ENCODE measurements at places on chromosomes 6 and 20.
A peak's percentile ranks its signal among the peaks of the same experiment; 100 is the strongest.

DNA sequence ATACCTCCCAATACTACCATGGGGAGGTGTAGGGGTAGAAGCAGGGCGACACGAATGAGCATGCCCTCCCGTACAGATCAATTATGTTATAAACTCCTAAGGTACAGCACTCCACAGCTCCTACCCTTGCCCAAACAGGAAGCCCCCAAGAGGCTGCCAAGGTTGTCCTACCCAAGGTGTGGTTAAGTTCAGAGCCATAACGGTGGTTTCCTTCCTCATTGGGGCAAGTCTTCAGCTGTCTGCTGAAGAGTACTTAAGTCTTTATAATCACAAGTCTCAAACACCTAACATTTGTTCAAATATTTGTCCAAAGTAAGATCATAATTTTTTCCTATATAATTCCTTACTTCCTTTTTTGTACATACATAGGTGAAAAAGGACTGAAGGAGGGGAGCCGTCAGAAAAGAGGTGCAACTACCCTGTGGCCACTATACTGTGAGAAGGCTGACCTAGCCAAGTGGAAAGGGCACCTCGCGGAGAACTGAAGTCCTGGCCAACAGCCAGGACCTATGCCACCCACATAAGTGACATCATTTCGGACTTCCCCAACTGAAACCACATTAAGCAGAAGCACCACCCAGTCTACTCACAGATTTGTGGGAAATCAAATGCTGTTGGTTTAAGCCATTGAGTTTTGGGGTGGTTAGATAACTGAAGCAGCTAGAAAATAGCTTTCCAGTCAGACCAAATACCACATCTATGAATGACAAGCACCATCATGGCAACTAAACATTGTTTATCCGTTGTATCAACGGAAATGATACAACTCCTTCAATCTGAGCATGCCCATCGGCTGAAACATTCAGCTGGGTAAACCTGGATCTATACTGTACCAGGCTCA, 2.9 kb upstream of the RAB22A start:
- peak; percentile 37 for DNase-seq
- H3K27me3 ChIP-seq = no peaks in the 10 kb centered on the region
- no peak overlapping the region for H3K4me3 ChIP-seq

- no peaks in the 10 kb centered on the region for H3K36me3 ChIP-seq
- H3K27me3 ChIP-seq = no peaks in the 10 kb centered on the region
- no peak overlapping the region for H3K4me3 ChIP-seq
- peaks cover 89% of the 10 kb centered on the region for H3K4me1 ChIP-seq
- DNase-seq = no peak
Measured at GRCh38 chr6:137740091-137740755, 126.8 kb upstream of the TNFAIP3 start.

DNA sequence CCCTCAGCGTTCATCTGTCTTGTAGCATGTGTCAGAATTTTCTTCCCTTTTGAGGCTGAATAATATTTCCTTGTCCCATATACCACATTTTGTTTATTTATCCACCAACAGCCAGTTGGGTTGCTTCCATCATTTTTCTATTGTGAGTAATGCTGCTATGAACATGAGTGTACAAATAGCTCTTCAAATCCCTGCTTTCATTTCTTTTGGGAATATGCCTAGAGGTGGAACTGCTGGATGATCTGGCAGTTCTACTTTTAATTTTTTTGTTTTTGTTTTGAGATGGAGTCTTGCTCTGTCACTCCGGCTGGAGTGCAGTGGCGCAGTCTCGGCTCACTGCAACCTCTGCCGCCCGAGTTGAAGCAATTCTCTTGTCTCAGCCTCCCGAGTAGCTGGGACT, 64.7 kb downstream of the SASH1 start:
- H3K4me1 ChIP-seq = no peaks in the 10 kb centered on the region
- H3K27ac ChIP-seq = no peak overlapping the region
- no peak overlapping the region for H3K4me3 ChIP-seq
- H3K27me3 ChIP-seq = peaks cover 10% of the 10 kb centered on the region
- DNase-seq = no peak

DNA sequence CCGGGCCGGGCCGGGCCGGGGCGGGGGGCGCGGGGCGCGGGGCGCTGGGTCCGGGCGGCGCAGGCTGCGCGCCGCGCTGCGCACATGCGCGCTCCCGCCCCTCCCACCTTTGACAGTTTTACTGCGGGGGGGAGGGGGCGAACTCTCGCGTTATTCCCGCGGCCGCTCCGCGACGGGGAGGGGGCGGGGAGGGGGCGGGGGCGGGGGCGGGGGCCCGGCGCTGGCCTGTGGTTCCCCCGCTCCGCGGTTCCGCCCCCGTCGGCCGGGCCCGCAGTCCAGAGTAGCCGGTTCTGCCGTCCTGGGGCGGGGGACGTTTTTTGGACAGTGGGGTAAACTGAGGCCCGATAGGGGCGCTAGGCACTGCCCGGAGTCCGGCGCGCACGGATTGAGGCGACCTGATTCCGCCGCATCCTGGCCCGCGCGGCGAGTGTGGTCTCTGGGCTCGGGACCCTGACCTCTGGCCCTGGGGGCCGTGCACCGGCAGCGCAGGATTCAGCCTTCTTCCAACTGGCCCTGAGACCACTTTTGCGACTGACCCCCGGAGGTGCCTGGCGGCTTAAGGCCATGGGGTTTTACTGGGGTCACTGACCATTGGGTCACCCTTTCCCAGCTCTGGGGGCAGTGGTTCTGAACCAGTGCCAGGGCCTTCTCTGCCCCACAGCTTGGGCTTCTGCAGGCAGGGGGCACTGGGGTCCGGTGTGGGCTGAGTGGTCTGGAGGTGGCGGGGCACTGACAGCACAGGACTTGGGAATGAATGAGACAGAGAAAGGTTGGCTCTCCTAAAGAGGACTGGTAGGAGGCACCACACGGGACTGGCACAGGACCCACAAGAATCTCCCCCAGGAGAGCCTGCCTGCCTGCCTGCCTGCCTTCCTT, at the start of gene ZNF512B:
Gene ZNF512B, minus strand, starts transcription at position 93 of the 876 bp plus-strand sequence. CDS start 1,980 bp downstream, outside the sequence.
- H3K27me3 ChIP-seq = no peaks in the 10 kb centered on the region
- peaks cover 46% of the 10 kb centered on the region for H3K36me3 ChIP-seq
- H3K4me1 ChIP-seq = peaks cover 19% of the 10 kb centered on the region
- DNase-seq = peak; percentile 84
- H3K27ac ChIP-seq = peak within 1 kb of the TSS; percentile 87
- peak within 1 kb of the TSS; percentile 73 for H3K4me3 ChIP-seq

- H3K27ac ChIP-seq = no peak overlapping the region
- H3K4me1 ChIP-seq = no peaks in the 10 kb centered on the region
- H3K4me3 ChIP-seq = no peak overlapping the region
- no peak for DNase-seq
- H3K27me3 ChIP-seq = no peaks in the 10 kb centered on the region
- no peaks in the 10 kb centered on the region for H3K36me3 ChIP-seq
Measured at GRCh38 chr6:80550281-80550680, 443.8 kb downstream of the BCKDHB start.

- H3K4me1 ChIP-seq = no peaks in the 10 kb centered on the region
- DNase-seq = no peak
- H3K27ac ChIP-seq = no peak overlapping the region
- no peaks in the 10 kb centered on the region for H3K27me3 ChIP-seq
- H3K36me3 ChIP-seq = no peaks in the 10 kb centered on the region
- H3K4me3 ChIP-seq = no peak overlapping the region
Measured at GRCh38 chr6:39378960-39379425, 56.5 kb upstream of the KCNK16 start.

DNA sequence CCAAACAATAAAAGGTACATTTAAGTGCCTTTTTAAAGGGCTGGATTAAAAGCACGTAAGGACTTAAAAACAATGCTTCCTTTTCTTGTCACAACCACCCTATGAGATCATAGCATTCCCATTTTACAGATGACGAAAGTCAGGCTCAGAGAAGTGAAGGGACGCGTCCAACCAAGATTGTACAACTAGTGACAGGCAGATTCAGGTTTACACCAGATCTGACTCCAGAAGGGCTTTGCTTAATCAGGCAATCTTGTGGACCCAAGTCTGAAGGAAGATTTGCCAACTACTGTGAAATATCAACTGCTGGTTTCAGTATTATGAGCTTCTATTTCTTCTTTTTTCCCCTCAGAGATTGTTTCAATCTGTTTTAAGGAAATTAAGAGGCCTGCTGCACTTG, 877 bp downstream of the ENPP4 start:
- peaks cover 21% of the 10 kb centered on the region for H3K4me1 ChIP-seq
- H3K4me3 ChIP-seq = peak overlapping the region; percentile 36
- no peaks in the 10 kb centered on the region for H3K36me3 ChIP-seq
- DNase-seq = no peak
- no peaks in the 10 kb centered on the region for H3K27me3 ChIP-seq

DNA sequence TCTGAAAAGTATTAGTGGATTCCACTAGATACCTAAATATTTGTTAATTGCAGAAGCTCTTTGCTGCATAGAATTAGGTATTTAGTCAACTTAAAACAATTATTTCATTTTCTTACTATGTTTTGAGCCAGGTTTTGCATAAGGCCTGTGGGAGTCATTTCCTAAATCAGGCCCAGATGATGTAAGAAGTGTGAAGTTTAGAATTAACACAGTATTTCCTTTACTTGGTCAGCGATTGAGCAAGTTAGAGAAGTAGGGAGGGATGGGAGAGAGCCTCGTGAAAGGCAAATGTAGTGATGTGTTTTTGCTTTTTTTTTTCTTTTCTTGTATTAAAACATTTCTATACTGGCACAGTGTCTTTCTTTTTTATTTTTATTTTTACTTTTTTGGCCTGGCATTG, 711.1 kb downstream of the HDGFL1 start:
- H3K36me3 ChIP-seq = no peaks in the 10 kb centered on the region
- H3K27ac ChIP-seq = no peak overlapping the region
- no peak overlapping the region for H3K4me3 ChIP-seq
- no peak for DNase-seq
- no peaks in the 10 kb centered on the region for H3K27me3 ChIP-seq

- H3K36me3 ChIP-seq = peaks cover 16% of the 10 kb centered on the region
- peaks cover 24% of the 10 kb centered on the region for H3K4me1 ChIP-seq
- DNase-seq = peak; percentile 88
- peak within 1 kb of the TSS; percentile 63 for H3K27ac ChIP-seq
- no peaks in the 10 kb centered on the region for H3K27me3 ChIP-seq
- peak within 1 kb of the TSS; percentile 43 for H3K4me3 ChIP-seq
Measured at GRCh38 chr6:35452183-35453090, at the start of gene FANCE. Gene FANCE (plus strand): TSS chr6:35452338. CDS start chr6:35452546, 208 bp downstream.

- H3K4me1 ChIP-seq = no peaks in the 10 kb centered on the region
- no peak overlapping the region for H3K27ac ChIP-seq
- H3K4me3 ChIP-seq = no peak overlapping the region
Measured at GRCh38 chr6:130760006-130760405, 67.2 kb upstream of the SMLR1 start.

GRCh38 chr6:75020971-75021370, 184.9 kb downstream of the COL12A1 start:
- H3K27ac ChIP-seq = no peak overlapping the region
- no peaks in the 10 kb centered on the region for H3K27me3 ChIP-seq
- no peak for DNase-seq
- no peak overlapping the region for H3K4me3 ChIP-seq

DNA sequence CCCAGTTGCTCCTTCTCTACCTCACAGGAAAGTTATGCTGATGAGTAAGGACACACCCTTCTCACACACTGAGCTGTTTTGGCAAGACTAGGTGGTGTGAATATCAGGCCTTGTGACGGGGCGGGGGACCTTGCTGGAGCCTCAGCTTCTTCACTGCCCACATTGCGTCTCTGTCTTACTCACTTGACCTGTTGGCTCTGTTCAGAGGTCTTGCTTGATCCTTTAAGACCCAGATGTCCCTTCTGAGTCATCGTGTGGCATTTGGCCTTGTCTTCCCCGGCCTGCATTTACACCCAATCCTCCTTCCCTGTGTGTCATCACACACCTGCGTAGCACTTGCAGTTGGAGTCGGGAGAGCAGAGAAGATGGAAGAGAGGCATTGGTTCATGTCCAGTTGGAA, 8.3 kb upstream of the PRND start:
- no peaks in the 10 kb centered on the region for H3K36me3 ChIP-seq
- no peak for DNase-seq
- H3K4me3 ChIP-seq = no peak overlapping the region
- H3K27ac ChIP-seq = no peak overlapping the region
- peaks cover 6% of the 10 kb centered on the region for H3K4me1 ChIP-seq

GRCh38 chr6:168045706-168046620, 33.0 kb downstream of the FRMD1 start:
- H3K4me1 ChIP-seq = no peaks in the 10 kb centered on the region
- no peaks in the 10 kb centered on the region for H3K36me3 ChIP-seq
- no peak for DNase-seq
- no peak overlapping the region for H3K27ac ChIP-seq
- H3K27me3 ChIP-seq = no peaks in the 10 kb centered on the region
- no peak overlapping the region for H3K4me3 ChIP-seq

- H3K27ac ChIP-seq = no peak overlapping the region
- peaks cover 24% of the 10 kb centered on the region for H3K36me3 ChIP-seq
- DNase-seq = no peak
- H3K4me3 ChIP-seq = no peak overlapping the region
- no peaks in the 10 kb centered on the region for H3K27me3 ChIP-seq
- H3K4me1 ChIP-seq = no peaks in the 10 kb centered on the region
Measured at GRCh38 chr6:35079311-35080000, 61.7 kb downstream of the TCP11 start.

GRCh38 chr6:69238067-69238466, 558.7 kb downstream of the LMBRD1 start:
- H3K27me3 ChIP-seq = no peaks in the 10 kb centered on the region
- no peak overlapping the region for H3K4me3 ChIP-seq
- H3K36me3 ChIP-seq = no peaks in the 10 kb centered on the region
- H3K4me1 ChIP-seq = no peaks in the 10 kb centered on the region

DNA sequence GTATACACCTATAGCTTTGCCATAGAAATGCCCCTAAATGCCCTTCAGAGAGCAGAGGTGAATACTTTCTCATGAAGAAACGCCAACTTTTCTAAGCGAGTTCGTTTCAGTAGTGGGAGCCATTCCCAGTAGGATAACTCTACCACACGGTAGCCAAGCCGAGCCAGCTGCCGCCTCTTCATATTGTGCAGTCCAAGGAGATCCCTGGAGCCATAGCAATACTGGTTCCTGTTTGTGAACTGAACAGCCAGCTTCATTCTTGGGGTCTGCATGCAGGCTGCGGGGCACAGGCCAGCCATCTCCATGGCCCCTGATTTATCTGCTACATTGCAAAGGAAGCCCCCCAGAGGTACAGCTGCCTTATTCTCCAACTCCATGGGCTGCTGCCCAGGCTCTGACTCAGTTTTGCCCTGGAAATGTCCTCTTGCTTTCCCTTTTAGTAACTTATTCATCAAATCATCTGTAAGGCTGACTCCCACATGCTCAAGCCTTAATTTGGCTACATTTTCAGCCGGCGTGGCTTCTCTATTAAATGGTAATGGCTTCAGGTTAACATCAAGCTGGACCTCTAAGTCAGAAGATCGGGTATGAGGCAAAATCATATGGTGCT, 12.8 kb downstream of the FASTKD5 start:
- no peaks in the 10 kb centered on the region for H3K27me3 ChIP-seq
- DNase-seq = no peak
- H3K4me1 ChIP-seq = no peaks in the 10 kb centered on the region
- no peak overlapping the region for H3K27ac ChIP-seq
- peaks cover 54% of the 10 kb centered on the region for H3K36me3 ChIP-seq

GRCh38 chr6:107589199-107589598, 99.3 kb downstream of the SOBP start:
- no peaks in the 10 kb centered on the region for H3K27me3 ChIP-seq
- no peak for DNase-seq
- H3K4me1 ChIP-seq = no peaks in the 10 kb centered on the region
- no peak overlapping the region for H3K27ac ChIP-seq
- H3K36me3 ChIP-seq = no peaks in the 10 kb centered on the region
- no peak overlapping the region for H3K4me3 ChIP-seq

GRCh38 chr20:61940976-61941720, 124.5 kb downstream of the TAF4 start:
- H3K36me3 ChIP-seq = no peaks in the 10 kb centered on the region
- H3K27ac ChIP-seq = no peak overlapping the region
- no peak for DNase-seq
- no peaks in the 10 kb centered on the region for H3K4me1 ChIP-seq
- no peaks in the 10 kb centered on the region for H3K27me3 ChIP-seq
- H3K4me3 ChIP-seq = no peak overlapping the region
